NCI-H2107 (cell line): ENCODE measurements at places on chromosomes 3 and 15.

DNA sequence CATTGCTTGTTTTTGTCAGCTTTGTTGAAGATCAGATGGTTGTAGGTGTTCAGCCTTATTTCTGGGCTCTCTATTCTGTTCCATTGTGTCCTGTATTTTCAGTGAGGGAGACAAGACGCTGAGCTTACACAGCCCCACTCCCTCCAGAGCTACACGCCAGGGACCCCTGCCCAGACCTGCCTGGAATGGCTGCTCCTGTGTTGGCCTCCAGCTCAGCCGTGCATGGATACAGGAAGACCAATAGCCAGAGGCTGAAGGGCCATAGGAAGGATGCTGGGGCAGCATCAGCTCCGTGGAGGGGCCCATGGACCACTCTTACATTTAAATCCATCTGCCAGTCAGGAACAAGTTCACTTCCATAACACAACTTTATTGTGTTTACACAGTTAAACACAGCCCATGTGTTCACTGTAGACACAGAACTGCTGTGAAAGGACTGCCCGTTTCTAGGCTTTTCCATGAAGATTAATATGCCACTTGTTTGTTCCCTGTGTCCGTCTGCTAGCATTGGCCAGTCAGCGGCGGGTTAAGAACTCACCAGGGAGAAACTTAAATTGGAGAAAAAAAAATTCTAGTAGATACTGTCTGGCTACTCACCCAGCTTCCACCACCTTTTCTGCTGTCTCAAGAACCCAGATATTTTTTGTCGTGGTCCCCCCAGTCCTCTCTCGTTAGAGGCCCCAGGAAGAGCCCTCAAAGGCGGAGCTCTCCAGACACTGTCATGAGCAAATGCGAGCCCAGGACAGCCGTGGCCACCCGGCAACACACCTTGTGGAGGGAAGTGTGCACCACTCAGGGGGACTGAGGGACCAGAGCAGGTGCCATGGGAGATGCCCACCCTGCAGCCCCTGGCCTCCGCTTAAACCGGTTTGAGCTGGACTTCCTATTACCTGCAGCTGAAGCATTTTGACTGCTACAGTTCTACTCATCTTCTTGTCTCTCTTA is 142.3 kb upstream of the MEF2A start:
- no peak for DNase-seq

DNA sequence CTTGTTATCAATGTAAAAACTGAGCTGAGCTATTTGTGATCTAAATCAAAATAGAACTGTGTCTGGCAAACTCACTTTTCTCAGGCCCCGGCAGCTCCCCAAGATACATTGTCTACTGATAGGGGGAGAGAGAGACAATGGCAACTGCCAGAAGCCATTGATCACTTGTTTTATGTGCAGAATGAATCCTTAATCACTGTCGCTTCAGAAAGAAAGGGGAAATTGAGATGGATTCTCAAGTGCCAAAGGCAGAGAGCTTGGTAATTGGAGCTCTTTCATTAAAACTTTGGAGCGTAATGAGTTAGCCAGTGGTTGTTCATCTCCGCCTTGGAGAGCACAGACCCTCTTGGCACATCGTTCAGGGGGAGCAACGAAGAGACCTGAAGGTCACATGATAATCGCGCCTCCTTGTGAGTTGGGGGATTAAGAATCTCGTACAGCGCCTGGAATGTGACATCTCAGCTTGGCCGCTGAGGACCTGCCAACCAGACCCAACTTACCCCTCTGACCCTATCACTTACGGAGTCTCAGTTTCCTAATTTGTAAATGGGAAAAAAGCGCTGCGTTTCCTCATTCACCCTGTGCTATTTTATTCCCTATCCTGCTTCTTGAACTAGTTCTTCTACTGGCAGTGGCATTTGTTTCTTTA is 252.8 kb downstream of the VPS13C start:
- DNase-seq: no peak

GRCh38 chr3:184880276-184881019 is 68.5 kb downstream of the VPS8 start:
- no peak for DNase-seq

GRCh38 chr3:37309921-37310665 is 135.7 kb upstream of the LRRFIP2 start:
- DNase-seq: no peak

DNA sequence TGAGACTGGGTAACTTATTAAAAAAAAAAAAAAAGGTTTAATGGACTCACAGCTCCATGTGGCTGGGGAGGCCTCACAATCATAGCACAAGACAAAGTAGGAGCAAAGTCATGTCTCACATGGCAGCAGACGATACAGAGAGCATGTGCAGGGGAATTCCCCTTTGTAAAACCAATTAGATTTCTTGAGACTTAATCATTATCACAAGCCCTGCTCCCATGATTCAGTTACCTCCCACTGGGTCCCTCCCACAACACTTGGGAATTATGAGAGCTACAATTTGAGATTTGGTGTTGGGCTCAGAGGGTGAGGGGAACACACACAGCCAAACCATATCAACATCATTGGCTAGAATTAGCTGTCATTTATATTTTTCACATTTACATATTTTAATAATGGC is 221.0 kb downstream of the RSRC1 start:
- no peak for DNase-seq

DNA sequence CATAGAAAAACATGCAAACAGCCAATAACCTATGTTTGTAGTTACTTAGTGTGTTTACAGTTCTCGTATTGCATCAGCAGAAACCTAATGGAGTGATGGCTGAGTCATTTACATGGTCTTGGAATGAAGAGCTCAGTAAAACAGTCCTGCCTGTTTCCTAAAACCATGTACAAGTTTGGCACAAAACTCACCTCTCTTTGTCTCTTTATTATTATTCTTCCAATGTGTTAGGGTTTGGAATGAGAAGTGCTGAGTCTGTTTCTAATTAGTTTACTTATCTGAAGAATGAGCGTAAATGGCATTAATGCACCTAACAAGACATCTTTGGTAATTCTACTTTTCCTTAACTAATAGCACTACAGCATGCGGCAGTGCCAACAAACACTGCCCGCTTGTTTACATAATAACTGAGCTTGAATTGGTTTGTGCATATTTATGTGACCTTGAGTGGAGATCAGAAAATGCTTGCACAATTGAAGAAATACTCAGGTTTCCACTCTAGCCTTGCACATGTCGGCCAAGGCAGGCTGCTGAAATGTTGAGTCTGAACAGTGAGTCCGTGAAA is 385.4 kb upstream of the SEMA6D start:
- DNase-seq: no peak

DNA sequence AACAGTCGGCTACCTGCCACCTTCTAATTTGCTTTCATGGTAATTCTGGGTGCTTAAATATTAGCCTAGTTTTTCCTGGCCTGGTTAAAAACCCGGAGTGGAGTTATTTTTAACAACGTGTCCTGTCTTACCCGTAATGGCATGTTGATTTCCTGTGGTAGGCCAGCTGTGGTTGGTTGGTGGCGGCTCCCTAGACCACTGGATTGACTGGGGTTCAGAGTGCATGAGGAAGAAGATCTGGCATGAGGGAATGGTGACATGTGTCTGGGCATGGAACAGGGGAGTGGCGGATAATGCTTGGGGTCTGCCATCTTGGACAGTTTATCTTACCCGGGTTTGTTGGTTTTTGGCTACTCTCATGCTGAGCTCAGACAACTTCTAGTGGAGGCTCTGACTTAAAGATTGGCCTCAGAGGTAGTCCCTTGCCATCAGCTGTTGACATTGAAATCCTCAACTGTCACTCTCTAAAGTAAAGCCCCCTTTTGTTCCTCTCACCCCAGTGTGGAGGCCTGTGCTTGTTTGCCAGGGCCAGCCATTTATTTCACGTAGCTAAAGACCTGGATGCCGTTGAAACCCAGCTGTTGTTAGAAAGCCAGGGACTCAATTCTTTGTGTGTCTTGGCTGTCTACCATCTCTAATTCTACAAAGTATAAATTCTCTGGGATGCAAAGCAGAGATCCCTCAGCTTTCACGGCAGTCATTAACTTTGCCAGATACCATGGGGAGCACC is 81.6 kb downstream of the DNASE1L3 start:
- no peak for DNase-seq

- no peak for DNase-seq
Measured at GRCh38 chr15:34206011-34206410, 3.9 kb downstream of the KATNBL1 start.
